Small intestine (tissue), 16 donors: ENCODE measurements at places on chromosomes 1 and 21. TPM values are rescaled to one million over a fixed set of nuclear protein-coding genes. Genes with fewer than 3 reads are reported as not detected.

- peak; percentile 62 for DNase-seq
Observed at GRCh38 chr1:40059338-40059959, 18.9 kb downstream of the CAP1 start.

DNA sequence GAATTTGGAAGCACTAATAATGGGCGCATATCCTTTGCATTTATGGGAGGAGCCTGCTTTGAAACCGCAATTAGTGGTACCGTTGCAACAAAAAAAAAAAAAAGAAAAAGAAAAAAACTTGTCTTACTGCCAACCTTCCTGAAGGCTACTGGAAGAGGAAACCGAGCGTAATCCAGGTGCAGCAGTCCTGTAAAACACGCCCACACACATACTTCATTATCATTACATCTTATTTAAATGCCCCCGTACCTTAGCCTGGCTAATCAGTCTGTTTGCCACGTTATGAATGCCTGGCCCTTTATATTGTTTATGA lies 686 bp upstream of the ZNF281 start:
- DNase-seq, result peak; percentile 86

The AKNAD1 gene
- polyA plus RNA-seq, result not detected

GRCh38 chr1:199122532-199123311 lies 483.9 kb downstream of the PTPRC start:
- no peak for DNase-seq

GRCh38 chr1:97849345-97850340 lies 71.2 kb downstream of the DPYD start:
- peak; percentile 1 for DNase-seq

The RALGPS2 gene
- polyA plus RNA-seq, result 5.4 TPM

The COL9A2 gene
- polyA plus RNA-seq, result 4.8 TPM

DNA sequence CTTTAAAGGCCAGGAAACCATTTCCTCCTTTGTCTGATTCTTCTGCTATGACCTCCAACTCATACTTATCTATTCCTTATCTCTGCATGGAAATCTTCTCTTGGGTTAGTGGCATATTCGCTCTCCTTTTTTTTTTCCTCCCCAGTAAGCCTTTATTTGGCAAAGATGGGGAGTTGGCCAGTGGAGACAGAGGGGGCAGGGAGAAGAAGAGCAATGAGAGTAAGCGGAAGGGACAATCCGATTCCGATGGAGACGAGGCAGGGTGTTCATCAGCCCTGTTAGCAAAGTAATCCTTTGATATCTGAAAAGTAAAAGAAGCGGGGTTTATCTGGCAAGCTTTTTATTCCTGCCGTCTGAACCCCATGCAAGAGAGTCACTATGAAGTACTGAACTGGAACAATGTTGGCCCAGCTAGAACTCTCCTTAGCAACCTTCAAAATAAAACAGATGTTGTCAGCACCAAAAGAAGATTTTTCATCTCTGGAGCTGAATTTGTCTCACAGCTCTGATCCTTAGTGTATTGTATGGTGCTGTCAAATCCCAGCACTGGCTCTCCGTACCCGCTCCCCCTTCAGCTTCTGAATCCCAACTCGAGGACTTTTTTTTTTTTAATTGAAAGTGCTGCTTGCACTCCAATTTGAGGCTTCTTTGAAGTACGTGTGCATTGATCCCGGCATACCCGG lies 40.9 kb downstream of the PTGFRN start:
- no peak for DNase-seq

- no peak for DNase-seq
Observed at GRCh38 chr1:8554956-8555534, 237.1 kb downstream of the SLC45A1 start.

DNA sequence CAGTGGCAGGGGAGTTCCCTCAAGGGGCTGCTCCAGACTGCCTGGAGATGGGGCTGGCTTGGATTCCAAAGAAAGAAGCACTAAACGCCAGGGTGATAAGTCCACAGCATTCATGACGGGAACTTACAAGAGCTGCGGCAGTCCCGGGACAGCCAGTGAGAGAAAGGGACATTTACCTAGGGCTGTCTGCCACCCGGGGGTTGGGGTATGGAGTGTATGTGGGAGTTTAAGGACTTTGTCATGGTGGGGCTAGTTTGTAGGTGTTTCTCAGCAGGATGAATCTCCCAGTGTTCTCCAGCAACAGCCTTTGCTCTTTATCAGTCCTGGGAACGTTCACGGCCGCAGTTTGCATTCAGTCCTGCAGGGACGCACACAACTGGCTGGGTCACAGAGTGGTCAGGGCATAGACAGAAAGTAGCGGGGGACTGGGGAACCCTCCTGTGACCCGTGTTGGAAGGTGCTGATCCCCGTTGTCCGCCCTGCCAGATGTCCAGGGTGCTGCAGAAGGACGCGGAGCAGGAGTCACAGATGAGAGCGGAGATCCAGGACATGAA lies 41.4 kb upstream of the HMGN1 start:
- DNase-seq, result no peak

DNA sequence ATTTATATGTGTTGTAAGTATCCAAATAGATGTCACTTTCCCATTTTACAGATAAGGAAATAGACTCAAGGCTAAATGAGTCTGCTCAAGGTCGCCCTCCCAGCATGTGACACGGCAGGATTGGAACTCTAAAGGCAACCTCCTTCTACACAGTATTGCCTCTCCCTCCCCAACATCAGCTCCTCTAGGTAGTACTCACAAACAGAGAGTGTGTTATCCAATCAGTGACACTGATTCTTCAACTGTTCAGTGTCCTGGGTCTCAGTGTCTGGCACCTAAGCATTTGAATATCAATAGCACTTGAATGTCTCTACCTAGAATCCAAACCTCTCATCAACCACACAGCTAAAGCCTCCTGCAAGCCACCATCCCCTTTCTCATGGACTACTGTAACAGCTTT lies 87.1 kb downstream of the DAB1 start:
- DNase-seq, result no peak

The CDC14A gene
- 4.2 TPM for polyA plus RNA-seq

DNA sequence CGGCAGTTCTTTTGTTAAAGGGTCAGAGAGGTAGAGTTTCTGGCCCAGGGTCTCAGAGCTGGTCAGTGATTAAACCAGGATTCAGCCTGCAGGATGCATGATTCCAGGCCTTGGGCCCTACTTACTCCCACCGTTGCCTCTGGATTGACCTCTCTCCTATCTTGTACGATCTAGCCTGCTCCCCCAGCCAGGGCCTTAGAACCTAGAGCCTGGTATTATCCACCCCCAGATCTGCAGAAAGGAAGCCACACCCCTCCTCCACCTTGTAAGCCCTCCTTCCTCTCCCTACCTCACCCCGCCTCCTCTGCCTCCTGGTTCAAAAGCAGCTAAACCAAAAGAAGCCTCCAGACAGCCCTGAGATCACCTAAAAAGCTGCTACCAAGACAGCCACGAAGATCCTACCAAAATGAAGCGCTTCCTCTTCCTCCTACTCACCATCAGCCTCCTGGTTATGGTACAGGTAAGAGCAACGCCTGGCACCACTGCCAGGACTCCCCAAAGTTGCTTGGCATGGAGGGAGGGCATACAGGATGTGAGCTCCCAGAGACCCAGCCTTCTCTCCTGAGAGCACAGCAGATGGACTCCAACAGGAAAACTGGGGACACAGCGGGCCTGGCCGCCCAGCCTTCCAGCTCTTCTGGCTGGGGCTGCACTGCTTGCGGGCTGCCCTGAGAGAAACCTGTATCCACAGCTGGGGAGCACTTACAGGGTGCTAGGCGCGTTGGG lies at the start of gene CD52:
TSS of gene CD52 (plus strand) at position 347 of the 726 bp plus-strand sequence. CDS start at position 407, 60 bp downstream.
- no peak for DNase-seq

The SLC50A1 gene
- polyA plus RNA-seq, result 99.5 TPM

The ECM1 gene
- 8.3 TPM for polyA plus RNA-seq

The LRRC3 gene
- 0.22 TPM for polyA plus RNA-seq

DNA sequence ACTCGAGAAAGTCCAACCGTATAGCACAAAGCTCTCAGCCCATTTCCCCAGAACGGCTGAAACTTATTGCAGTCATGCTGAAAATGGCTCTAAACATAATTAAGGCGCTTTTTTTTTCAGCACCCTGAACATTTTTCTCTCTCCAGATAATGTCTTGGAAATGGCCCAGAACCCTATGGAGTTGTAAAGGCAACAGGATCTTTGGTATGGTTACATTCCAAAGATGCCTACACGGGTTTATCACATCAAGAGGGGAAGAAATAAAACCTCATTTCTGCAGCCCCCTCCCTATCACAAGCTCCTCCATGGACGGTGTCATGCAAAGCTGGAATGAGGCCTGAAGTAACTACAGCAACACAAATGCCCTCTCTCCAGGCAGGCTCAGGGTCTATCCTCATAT lies 126.4 kb upstream of the GALNT2 start:
- DNase-seq, result no peak

DNA sequence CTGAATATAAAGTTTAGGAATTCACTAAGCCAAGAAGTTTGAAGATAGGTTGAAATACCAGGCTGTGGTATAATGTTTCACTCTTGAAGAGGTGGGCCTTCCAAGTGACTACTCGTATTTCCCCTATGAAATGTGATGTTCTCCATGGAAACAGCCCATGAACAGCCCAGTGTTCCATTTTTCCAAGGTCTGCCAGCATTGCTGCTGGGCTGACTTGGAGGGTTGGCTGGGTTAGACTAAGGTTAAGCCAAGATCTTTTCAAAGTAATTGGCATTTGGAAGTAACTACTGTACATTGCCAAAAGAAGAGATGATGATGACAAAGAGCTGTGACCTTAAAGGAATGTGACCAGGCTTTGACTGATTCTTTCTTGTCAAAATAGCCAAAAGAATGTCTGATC lies 73.8 kb downstream of the RPE65 start:
- no peak for DNase-seq

The PPIAL4G gene
- polyA plus RNA-seq, result 0.01 TPM

The AIM2 gene
- polyA plus RNA-seq, result 1.1 TPM

- peak; percentile 61 for DNase-seq
Observed at GRCh38 chr1:58515794-58516401, 30.6 kb downstream of the OMA1 start.

The FAM177B gene
- polyA plus RNA-seq, result 9.7 TPM

DNA sequence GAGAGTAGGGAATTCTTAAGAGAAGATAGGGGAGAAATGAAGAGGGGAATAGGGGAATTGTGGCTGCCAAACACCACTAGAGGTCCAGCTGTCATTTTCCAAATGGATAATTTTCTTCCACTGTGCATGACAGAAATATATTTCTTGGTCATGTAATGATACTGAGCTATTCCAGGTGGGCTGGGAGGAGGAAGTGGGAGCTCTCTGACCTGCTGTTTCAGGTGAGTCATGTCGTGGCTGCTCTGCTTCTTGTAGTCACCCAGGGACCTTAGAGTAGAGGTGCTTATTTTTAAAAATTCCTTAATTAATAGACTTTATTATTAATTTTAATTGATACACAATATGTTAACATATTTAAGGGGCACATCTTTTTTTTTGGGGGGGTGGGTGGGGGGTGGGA lies 11.9 kb downstream of the PDE4B start:
- DNase-seq, result no peak

The EPHB2 gene
- polyA plus RNA-seq, result 1.1 TPM

DNA sequence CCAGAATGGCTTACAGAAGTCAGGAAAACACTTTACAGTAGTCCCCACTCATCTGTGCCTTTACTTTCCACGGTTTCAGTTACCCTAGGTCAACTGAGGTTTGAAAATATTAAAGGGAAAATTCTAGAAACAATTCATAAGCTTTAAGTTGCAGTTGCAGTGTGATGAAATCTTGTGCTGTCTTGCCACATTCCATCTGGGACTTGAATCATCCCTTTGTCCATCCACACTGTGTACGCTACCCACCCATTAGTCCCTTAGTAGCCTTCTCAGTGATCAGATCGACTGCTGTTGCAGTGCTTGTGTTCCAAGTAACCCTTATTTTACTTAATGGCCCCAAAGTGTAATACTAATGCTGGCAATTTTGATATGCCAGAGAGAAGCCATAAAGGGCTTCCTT lies 30.5 kb downstream of the ZCCHC17 start:
- DNase-seq, result no peak

DNA sequence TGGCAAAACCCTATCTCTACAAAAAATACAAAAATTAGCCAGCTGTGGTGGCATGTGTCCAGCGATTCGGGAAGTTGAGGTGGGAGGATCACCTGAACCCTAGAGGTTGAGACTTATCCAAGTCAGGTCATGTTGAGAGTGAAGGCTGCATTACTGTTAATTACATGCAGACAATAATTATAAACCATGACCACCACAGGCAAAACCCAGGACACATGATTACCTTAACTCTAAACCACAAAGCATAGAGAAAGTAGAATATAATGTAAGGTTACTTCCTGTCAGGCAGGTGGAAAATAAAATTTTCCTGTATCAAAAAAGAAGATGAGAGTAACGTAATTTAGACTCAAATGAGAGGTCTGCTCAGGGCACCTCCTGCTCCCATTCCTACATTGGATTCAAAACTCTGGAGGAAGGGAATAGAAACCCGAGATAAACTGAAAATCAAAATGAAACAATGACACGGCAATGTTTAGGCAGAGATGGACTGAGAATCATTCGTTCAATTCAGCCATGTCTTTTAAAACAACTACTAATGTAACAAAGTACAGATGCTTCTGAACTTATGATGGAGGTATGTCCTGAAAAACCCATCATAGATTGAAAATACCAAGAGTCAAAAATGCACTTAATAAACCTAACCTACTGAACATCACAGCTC lies 33.6 kb downstream of the RGS8 start:
- no peak for DNase-seq

DNA sequence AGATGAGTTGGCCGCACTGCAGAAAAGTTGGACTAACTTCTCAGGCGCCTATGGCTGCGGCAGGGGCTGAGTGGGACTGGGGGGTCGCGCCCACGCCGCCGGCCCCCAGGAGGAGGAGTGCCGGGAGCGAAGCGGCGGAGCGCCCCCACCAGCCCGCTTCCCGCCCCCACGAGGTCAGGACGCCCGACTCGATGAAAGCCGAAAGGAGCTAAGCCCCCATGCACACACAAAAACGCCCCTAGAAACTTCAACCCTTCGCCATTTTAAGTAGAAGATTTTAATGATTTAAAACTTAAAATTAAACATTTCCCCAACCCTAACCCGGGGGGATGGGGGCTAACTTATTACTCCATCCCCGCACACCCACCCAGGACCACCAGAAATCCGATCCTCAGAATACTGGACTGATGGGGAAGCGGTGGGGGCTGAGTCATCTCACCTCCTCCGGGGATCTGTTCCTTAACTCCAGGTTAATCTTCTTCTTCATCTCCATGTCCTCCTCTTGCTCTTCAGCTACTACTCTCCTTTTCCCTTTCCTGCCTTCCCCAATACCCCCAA lies 539 bp downstream of the ANP32E start:
- peak; percentile 10 for DNase-seq

The LRRC71 gene
- not detected for polyA plus RNA-seq

- DNase-seq, result no peak
Observed at GRCh38 chr1:118190561-118190960, 5.5 kb upstream of the SPAG17 start.

- peak; percentile 57 for DNase-seq
Observed at GRCh38 chr1:91885213-91885715, 687 bp downstream of the TGFBR3 start.

GRCh38 chr1:98389809-98390208 lies 271.7 kb upstream of the SNX7 start:
- DNase-seq, result no peak

GRCh38 chr1:231682779-231683178 lies 56.2 kb downstream of the DISC1 start:
- DNase-seq, result no peak

DNA sequence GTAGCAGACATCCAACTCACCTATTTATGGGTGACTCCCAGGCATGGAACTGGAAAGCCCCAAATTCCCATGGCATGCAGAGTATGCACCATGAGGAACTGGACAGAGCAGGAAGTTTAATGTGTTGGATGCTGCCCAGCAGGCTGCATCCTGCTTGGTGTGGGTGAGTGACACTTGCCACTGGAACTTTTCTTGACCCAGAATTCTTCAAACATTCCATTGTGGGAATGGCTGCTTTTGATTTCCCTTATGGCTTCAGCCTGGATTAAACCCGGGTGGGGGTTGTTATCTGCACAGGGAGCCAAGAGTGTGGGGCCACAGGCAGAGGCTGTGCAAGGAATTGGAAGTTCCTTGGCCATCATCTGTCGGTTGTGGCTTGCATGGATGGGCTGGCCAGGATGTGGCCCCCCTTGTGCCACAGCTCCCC lies 26.9 kb upstream of the BACE2 start:
- no peak for DNase-seq
